ENCODE measurements at places on chromosomes 4 and X.

- no peak for DNase-seq
Measured at GRCh38 chrX:25523574-25524540, 508.1 kb upstream of the ARX start.

- DNase-seq = no peak
Measured at GRCh38 chr4:1337376-1337831, 9.6 kb upstream of the UVSSA start.

- peak; percentile 28 for DNase-seq
Measured at GRCh38 chr4:8468746-8469535, 28.4 kb downstream of the TRMT44 start.

GRCh38 chrX:45056428-45057145 lies 144.1 kb downstream of the DIPK2B start:
- DNase-seq = peak; percentile 10

DNA sequence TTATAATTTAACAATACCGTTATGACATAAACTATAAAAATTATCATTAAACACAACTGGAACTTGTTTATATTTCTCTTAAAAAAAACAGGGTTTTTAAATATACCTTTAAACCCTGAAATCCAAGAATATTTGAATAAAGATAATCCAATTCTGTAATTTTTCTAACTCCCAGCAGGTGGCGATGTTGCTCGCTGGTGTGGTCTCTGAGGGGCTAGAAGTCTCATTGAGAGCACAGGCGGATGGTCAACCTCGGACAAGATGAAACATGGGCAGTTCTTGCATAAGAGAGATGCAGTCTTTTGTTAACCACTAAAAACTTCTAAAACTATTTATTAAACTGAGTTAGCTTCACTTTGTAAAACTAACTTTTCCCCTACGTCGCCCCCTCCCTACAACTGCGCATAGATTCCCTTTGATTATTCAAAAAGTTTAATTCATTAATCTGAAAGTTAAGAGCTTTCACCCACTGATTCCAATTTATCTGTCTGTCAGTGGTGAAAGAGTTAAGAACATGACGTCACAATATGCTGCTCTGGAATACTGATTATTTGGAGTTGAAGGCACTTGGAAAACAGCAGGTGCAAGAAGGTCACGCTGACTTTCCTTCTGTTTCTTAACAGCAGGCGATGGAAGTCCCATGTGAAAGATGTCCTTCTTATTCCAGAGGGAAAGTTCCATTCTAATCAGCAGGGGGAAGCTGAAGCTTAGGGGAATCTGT lies 29.5 kb downstream of the DMP1 start:
- peak; percentile 34 for DNase-seq

GRCh38 chr4:168710353-168710946 lies 213.6 kb downstream of the PALLD start:
- DNase-seq = no peak

DNA sequence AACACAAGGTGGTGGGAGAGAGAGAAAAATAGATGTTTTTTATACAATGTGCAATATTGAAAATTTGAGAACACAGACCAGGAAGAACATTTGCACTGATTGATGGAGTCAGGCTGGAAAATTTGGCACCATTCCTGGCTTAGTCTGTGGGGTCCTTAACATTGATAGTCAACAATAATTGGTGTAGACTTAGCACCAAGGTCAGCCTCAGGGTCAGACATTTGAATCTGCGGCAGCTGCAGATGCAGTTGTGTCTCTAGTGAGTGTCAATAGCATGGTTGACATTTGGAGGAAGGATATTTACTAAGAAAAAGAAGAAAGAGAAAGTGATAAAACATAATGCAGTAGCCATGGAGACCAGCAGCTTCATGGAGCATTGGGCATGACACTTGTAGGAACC lies 31.5 kb upstream of the GLRA3 start:
- no peak for DNase-seq

DNA sequence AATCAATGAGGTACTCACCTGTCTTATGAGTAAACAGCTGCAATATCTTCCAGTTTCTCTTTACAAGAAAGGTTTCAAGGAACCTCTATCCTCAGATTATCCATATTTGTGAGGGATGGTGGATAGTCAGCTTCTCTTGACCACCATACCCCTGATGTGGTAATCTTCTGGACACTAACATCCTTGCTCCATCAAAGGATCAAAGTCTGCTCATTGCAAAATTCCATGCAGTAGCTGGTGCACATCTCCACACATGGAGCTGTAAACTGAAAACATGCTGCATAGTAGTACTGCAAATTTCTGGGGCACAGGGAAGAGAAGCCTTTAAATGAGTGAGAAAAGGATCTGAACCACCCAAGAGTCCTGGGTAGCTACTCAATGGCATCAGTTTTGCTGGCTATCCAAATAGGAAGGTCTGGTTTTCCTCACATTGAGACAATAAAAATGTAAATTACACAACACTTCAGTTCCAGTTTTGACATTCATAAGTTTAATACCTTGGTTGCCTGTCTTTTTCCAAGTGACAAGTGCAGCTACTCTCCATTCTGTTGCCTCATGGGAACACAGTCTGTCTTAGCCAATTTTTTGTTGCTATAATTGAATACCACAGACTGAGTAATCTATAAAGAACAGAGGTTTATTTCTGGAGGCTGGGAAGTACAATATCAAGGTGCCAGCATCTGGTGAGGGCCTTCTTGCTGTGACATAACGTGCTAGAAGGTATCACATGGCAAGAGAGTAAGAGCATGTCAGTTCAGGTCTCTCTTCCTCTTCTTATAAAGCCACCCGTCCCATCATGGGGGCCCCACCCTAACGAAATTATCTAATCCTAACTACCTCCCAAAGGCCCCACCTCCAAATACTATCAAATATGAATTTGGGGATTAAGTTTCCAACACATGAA lies 34.4 kb upstream of the ARHGEF6 start:
- no peak for DNase-seq

DNA sequence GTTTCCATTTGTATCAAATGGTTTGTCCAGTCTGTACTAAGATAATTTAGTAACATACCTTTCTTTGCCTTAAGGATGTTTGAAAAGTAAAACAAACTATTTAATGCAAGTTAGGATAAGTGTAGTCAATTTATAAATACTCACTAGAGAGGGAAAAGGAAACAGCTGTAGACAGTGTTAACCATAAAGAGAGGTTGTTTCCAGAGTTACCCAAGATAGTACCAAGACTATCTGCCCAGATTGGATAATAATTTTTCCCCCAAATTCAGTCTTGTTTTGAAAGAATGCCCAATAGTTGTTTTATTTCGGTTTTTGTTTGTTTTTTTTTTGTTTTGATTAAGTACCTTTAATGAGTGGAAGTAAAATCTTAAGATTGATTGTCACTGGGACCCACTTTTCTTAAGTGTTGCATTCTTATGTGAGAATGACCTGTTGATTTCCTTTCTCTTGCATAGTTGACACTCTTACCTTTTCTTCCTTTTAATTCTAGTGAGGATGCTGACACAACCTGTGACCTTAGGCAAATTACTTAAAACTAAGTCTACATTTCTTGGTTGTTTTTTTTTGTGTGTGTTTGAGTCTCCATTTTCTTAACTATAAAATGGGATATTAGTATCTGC lies 12.8 kb downstream of the AFF1 start:
- DNase-seq = no peak

DNA sequence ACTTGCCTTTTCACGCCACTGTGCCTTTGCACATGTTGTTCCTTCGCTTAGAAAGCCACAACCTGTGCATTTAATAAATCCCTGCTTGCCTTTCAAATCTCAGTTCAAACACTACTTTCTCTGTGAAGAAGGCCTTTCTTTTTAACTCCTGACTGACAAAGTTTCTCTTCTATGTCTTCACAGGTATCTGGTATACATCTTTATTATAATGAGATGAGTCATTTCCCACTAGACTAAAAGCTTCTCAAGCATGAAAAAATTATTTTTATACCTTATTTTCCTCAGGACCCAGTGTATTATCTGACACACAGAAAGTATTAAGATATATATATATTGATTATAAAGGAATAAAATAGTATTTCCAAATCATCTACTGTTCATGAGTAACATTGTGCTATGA lies 189.9 kb downstream of the TBCK start:
- DNase-seq = no peak

DNA sequence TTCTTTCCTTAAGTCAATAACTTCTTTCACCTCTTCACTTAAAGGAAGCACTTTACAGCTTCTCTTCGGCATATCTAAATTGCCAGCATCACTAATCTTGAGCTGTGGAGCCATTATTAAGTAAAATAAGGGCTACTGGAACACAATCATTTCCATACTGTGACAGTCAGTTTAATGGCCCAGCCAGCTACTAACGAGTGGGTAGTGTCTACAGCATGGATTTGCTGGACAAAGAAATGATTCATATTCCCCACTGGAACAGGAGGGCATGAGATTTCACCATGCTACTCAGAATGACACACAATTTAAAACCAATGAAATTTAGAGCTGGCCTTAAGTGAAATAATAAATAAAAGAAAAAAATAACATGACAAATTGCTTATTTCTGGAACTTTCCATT lies 72.1 kb downstream of the DDIT4L start:
- DNase-seq = no peak

DNA sequence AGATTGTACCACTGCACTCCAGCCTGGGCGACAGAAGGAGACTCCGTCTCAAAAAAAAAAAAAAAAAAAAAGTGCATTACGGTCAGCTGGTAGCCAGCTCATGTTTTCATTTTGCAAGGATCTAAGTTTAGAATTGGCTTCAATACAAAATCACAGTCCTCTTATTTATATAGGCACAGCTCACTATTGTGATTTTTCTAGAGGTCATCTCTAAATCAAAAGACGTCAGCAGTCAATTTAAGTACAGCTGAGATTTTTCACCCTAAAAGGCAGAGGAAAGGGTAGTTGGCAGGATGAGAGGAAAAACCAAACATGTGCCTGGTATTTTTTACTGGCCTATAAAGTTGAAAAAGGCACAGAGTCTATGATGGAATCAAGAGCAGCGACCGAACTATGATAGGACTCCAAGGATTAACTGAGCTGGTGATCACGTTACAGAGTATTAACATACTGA lies 30.8 kb downstream of the ASB5 start:
- peak; percentile 59 for DNase-seq

GRCh38 chrX:22533898-22534297 lies 261.2 kb downstream of the CBLL2 start:
- no peak for DNase-seq

GRCh38 chr4:54727346-54727745 lies 69.6 kb downstream of the KIT start:
- DNase-seq = no peak

DNA sequence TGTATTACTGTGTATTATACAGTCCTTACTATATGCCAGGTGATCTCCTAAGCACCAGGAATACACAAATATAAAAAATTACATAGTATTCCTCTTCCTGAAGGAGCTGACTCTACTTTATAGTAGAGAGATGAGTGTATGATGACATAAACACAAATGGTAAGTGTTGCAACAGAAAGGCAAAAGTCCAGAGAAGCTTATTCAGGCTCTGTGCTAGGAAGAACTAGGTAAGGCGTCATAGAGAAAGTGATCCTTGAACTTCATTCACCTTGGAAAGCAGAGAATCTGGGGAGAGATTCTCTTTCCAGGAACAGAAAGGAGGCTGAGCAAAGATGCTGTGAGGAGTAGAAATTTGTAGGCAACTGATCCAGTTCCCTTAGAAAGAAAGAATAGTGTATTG lies 115.0 kb upstream of the KCNIP4 start:
- no peak for DNase-seq

- DNase-seq = no peak
Measured at GRCh38 chr4:182928061-182928460, 10.9 kb upstream of the DCTD start.

GRCh38 chr4:110310795-110311194 lies 112.4 kb upstream of the ELOVL6 start:
- no peak for DNase-seq

GRCh38 chr4:94758141-94758699 lies 465 bp downstream of the BMPR1B start:
- DNase-seq = no peak

GRCh38 chrX:139930916-139931645 lies 1.8 kb downstream of the ATP11C start:
- DNase-seq = no peak

GRCh38 chr4:58953575-58953974 lies 1843.4 kb upstream of the IGFBP7 start:
- DNase-seq = no peak

- DNase-seq = no peak
Measured at GRCh38 chrX:48498374-48498809, 10.4 kb upstream of the PORCN start.

DNA sequence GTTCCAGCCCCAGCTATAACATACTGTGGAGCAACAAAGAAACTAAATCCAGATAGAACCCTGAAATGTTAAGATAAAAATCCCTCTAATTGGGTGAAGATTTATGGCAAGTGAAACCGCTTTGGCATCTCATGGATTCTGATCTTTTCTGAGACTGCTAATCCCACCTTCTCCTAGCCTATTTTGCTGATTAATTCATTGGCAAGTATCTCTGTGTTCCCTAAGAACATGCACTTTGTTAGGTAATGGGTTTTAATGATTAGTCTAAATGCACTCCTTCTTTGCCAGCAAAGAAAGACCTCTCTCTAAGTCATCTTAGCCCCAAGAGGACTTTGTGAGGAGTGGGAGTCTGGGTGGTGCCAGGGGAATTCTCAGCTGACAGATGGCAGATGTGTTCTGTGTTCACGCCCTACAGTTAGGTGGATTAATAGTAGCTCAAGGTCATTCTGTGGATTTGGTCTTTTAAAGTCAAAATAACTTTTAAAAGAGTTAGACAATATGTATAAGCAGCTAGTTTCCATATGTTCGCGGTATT lies 171.3 kb downstream of the UNC5C start:
- DNase-seq = no peak

Data from fibroblast of skin of left quadriceps (primary cell).